AG10803 (cell line): ENCODE measurements at places on chromosomes 11 and 22.

GRCh38 chr11:109109571-109110315 lies 312.2 kb upstream of the C11orf87 start:
- no peak for DNase-seq

DNA sequence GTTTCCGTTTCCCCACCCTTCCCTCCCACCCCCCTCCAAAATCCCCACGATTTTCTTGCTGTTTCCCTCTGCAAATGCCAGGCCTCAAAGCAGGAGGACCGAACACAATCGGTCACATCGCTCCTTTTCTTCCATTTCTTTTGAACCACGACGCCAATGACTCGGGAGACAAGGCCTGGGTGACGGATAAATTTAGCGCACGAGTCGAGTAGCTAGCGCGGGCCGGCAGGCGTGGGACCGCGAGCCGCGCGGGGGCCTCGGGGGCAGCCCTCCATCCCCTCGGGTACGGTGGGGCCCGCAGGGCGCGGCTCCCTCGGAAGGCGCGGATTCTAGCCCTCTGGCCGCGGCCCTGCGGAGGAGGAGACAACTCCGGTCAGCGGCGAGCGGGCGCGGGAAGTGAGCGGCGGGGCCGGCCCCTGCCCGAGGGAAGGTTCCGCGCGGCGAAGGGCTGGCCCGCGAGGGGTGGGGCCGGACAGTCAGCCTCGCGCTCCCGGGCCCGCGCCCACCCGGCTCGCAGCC lies 414 bp downstream of the JOSD1 start:
- peak; percentile 46 for DNase-seq

- DNase-seq = no peak
These were observed 44.6 kb downstream of the FAM168A start for GRCh38 chr11:73553266-73553665.

DNA sequence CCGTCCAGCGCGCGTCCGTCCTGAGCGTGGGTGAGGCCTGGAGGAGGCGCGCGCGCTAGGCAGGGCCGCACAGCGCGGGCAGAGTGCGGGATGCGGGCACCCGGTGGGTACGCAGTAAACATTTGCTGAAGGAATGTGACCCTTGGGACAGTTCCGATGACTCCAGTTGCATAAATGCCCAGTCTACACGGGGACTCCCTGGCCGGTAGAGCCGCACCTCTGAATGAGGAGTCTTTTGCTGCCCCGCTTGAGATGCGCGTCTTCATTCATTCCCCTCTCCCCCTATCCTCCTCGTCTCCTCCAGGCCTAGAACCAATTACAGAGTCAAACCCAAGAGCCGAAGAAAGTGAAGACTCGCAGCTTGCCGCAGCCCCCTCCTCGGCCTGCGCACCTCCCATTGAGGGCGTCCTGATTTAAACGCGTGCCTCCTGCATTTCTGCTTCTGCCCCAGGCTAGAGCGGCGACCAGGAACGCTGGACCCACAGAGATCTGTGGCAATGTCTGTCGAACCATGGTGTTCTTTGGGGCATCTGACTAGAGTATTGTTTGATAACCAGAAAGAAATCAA lies 729 bp upstream of the CHKB start:
- no peak for DNase-seq

GRCh38 chr11:95379479-95379878 lies 148.5 kb upstream of the SESN3 start:
- DNase-seq = no peak

DNA sequence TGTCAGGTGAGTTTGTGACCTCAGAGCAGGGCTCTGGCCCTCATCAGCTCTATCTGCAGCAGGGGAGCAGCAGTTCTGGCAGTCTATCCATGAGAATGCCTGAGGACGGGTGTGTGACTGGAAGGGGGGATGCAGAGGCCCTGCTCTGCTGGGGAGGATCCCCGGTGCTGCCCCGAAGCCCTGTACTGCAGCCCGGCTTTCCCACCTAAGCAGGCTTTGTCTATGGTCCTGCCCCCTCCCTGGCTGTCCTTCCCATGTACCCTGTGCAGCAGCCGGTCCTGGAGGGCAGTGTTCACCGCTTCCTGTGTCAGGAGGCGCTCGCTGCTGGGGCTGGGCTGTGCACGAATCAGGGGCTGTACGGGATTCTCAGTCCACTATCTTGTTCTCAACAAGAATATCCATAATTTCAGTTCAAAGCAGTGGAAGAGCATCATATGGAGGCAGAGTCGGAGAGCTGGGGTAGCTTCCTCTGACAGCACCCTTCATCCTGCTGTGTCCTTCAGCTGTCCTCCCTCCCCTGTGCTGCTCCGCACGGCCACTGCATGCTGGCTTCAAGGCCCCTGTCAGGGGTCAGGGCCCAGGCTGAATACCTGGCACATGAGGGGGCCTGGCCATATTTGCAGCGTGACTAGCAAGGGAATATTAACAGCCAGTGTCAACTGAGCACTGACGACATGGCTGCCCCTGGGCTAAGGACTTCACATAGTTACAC lies 125.2 kb downstream of the CTTN start:
- DNase-seq = no peak

- no peak for DNase-seq
These were observed 911 bp downstream of the PANX2 start for GRCh38 chr22:50171319-50171964.

DNA sequence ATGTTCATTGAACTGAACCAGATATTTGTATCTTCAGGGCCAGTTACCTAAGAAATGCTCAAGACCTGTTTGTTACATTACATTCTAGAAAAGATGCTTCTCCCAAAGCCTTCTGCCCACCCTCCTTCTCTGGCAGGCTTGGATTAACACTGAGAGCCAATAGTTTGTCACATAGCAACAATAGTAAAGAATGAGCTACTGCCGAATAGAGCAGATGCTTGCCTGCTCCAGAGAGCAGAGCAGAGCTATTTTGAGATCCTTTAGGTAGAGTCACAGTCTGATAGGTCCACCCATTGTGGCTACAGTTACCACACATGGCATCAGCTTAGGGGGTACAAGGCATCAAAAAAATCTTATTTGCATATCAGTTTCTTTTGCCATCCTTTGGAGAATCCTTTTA lies 13.5 kb upstream of the EP300 start:
- DNase-seq = no peak
